Activated naive CD8-positive, alpha-beta T cell treated with anti-CD3 and anti-CD28 coated beads for 36 hours (primary cell): ENCODE measurements at places on chromosomes 6 and 20.

DNA sequence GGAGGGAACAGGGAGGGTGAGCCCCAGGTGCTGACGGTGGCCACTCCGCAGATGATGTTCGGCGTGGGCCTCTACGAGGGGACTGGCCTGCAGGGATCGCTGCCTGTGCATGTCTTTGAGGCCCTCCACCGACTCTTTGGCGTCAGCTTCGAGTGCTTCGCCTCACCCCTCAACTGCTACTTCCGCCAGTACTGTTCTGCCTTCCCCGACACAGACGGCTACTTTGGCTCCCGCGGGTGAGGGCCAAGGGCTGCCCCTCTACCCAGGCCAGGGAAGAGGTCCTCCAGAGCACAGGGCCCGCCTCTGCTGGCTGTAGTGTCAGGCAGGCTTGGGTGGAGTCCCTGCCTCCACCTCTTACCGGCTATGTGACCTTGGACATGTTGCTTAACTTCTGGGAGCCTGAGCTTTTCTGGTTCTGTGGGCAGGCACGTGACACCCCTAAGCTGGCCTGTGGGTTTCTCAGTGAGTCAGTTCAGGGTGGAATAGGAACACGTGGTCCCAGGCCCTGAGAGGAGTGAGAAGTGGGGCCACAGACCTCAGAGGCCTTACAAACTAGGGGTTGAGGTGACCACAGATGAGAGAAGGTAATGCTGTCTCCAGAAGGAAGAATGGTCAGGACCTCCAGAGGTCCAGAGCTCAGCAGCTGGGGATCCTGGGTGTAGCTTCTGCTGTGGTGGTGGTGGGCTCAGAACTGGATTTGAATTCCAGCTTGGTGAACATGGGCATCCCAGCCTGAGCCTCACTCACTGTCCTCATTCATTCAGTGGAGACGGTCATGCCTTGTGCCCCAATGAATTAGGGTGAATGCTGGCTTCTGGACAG is 11.9 kb downstream of the PCIF1 start:
- DNase-seq, result no peak

DNA sequence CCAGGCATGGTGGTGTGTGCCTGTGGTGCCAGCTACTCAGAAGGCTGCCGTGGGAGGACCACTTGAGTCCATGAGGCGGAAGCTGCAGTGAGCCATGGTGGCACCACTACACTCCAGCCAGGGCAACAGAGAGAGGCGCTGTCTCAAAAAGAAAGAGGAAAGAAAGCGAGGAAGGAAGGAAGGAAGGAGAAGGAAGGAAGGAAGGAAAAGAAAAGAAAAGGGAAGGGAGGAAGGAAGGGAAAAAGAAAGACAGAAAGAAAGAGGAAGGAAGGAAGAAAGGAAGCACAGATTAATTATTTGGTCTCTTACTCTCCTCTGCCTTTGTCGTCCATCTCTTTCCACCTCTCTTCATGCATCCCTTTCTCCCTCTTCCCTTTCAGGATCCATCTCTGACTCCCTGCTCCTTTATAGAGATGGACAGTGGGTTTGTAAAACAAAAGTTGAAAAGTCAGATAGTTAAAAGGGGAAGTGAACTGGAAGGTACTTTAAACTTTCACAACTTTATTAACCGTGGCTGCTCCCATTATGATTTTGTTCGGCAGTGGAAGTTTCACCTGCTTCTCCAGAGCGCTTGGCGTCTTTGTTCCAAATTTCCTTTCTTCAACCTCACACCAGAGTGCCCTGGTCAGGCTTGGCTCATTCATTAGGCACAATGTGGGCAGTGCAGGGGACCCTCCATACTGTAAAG is 1.5 kb downstream of the HLA-DQA1 start:
- no peak for DNase-seq

DNA sequence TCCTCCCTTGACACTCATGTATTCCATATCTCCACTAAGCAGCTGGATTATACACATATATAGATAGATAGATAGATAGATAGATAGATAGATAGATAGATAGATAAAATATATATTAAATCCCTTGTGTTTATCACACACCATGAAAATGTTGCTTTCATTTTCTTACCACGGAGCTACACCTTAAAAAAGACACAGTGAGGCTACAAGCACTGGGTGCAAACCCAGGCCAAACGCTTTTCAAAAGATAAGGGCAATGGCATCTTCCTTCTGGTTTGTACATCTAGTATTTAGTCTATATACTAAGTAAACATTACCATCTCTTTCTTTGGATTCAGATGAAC is 377.1 kb downstream of the ESR1 start:
- DNase-seq, result no peak

DNA sequence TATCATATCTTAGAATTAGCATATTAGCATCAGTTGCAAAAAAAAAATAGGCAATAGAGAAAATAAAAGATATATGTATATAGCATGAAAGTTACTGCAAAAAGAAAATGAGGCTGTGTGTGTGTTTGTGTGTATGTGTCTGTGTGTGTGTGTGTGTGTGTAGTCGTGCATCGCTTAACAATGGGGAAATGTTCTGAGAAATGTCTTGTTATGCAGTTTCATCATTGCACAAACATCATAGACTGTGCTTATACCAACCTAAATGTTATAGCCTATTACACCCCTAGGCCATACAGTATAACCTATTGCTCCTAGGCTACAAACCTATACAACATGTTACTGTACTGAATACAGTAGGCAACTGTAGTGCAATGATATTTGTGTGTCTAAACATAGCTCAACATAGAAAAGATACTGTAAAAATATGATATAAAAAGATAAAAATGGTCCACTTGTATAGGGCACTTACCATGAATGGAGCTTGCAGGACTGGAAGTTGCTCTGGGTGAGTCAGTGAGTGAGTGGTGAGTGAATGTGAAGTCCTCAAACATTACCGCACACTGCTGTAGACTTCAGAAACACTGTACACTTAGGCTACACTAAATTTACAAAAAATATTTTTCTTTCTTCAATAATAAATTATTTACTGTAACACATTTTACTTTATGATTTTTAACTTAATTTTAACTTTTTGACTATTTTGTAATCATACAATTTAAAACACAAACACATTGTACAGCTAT is 805.1 kb downstream of the KIF16B start:
- DNase-seq, result no peak

- no peak for DNase-seq
Measured at GRCh38 chr6:56962441-56962840, 7.5 kb downstream of the BEND6 start.

GRCh38 chr6:53310771-53311585 is 37.8 kb downstream of the ELOVL5 start:
- no peak for DNase-seq

- DNase-seq, result no peak
Measured at GRCh38 chr6:84652356-84653026, 111.9 kb downstream of the TBX18 start.

DNA sequence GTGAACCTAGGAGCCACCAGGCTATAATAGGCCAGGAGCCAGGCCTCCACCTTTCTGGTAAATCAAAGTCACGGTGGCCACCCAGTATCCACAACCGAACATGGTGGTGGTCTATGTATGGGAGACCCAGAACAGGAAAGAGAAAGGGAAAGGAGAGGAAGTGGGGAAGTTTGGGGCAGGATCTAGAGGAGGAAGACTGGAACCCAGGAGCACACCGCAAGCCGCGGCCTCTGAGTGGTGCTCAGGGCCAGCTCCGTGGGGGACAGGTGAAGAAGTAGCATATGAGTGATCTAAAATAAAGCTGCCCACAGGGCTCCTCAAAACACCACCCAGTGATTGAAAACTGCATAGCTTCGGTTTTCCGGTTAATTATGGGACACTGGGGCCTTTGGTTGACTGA is 214.8 kb downstream of the ZDHHC14 start:
- no peak for DNase-seq

- DNase-seq, result no peak
Measured at GRCh38 chr6:141526985-141527384, 605.7 kb upstream of the GJE1 start.

DNA sequence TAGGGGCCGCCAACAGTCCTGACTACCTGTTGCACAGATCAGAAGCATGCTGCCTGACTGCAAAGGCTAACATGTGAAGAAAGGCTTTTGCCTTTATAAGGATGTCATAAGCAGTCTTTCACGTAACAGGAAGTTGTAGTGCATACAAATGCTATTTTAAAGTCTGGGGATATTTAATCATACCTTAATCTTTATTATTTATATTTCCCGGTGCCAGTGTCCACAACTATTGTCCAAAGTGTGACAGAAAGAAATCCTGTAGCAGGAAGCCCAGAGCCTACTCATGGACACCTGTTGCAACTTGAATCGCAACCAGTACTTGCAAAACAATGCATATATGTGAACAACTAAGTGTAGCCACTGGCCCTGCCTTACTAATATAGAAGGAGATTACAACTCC is 235.8 kb downstream of the ALDH8A1 start:
- no peak for DNase-seq

- no peak for DNase-seq
Measured at GRCh38 chr6:61886608-61887259, 399.3 kb downstream of the KHDRBS2 start.

DNA sequence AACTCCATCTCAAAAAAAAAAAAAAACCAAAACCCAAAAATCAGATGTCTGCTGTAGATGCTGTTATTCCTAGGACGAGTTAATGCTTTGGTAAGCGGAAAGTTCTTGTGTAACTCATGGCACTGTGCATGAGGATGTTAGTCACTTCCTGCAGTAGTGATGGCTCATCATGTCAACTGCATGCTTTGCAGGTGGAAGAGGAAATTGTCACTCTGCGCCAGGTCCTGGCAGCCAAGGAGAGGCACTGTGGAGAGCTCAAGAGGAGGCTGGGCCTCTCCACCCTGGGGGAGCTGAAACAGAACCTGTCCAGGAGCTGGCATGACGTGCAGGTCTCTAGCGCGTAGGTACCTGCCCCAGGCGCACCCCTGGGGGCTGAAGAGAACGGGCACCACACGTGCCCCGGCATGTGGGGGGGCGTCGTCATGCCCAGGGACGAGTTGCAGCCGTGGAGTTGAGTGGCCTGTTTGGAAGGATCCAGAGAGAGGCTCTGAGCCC is 8.5 kb downstream of the TPD52L2 start:
- no peak for DNase-seq

- no peak for DNase-seq
Measured at GRCh38 chr6:13183415-13184088, 144.8 kb downstream of the TBC1D7 start.

DNA sequence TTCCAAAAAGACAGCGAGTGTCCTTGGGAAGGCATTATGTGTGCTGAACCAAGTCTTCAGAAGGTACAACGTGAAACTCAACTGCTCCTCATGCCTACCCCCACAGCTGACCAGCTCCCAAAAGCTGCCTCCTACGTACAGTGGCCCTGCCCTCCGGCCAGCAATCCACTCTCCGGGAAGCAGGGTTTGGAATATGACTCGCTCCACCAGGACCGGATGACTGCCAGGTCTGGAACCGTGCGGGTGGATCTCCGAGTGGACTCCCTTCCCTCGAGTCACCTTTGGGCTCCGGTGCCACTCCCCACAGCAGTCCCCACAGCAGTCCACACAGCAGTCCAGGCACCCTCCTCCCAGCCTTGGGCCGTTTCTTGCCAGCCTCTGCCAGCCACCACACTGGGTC is 4.3 kb downstream of the ZBTB46 start:
- DNase-seq, result no peak

GRCh38 chr6:36542041-36542440 is 5.2 kb downstream of the STK38 start:
- no peak for DNase-seq

DNA sequence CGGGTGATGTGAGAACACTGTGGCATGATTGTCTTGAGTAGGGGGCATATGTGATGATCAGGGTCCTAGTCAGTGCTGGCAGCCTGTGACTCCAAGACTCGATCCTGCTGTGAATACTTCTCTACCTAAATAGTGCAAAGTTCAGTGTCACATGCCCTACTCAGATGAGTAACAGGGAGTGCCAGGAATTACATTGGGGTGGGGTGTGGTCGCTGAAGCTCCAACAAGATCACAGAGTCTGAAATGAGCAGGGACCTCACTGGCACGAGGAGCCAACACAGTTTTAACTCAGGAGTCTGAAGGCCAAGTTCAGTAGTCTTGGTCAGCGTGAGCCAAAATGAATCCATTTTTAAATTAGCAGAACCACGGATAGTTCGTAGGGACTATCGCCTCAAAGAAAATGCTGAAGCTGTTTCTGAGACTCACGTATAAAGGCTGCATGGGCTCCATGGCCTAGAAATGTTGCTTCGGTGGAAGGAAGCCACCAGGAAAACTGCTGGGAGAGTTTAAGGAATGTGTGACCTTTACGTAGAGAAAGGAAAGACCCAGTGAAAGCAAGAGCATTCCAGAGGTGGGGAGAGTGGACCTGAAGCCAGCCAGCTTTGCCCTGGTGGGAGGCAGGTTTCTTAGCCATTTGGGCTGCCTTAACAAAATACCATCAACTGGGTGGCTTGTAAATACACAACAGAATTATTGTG is 72.2 kb downstream of the RPP40 start:
- DNase-seq, result no peak

- no peak for DNase-seq
Measured at GRCh38 chr6:32379545-32379944, 7.8 kb upstream of the TSBP1 start.

GRCh38 chr20:39789411-39789810 is 827.3 kb downstream of the DHX35 start:
- no peak for DNase-seq

- no peak for DNase-seq
Measured at GRCh38 chr6:115945306-115945705, 115.4 kb downstream of the FRK start.

GRCh38 chr20:10536531-10536930 is 101.4 kb downstream of the SLX4IP start:
- DNase-seq, result no peak

DNA sequence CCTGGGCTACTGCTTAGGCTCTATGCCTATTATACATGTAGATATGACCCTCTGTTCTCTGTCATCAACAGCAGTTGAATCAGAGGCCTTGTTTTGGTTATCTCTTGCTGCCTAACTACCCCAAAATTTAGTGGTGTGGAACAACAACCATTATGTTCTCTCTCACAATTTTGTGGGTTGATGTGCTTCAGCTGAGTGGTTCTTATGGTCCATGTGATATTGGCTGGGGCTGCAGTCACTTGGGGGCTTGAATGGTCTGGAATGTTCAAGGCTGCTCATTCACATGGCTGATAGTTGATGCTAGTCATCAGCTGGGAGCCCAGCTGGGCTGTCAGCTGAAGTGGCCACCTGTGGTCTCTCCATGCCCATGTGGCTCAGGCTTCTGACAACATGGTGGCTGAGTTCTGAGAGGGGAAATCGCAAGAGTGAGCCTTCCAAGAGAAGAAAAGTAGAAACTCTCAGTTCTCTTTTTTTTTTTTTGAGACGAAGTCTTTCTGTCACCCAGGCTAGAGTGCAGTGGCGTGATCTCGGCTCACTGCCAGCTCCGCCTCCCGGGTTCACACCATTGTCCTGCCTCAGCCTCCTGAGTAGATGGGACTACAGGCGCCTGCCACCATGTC is 47.8 kb downstream of the SHLD1 start:
- no peak for DNase-seq

- DNase-seq, result no peak
Measured at GRCh38 chr20:42024653-42025052, 406.5 kb upstream of the CHD6 start.

GRCh38 chr6:154460306-154461071 is 50.0 kb downstream of the CNKSR3 start:
- no peak for DNase-seq

- no peak for DNase-seq
Measured at GRCh38 chr6:31474871-31475286, 23.1 kb upstream of the MICB start.

GRCh38 chr6:124536157-124536841 is 425.9 kb upstream of the RNF217 start:
- no peak for DNase-seq

GRCh38 chr6:96156425-96156824 is 140.7 kb downstream of the FUT9 start:
- DNase-seq, result no peak

- DNase-seq, result no peak
Measured at GRCh38 chr6:96675597-96675996, 112.7 kb downstream of the FHL5 start.
